ENCODE measurements at places on chromosomes 7 and 10. TPM values are rescaled to one million over a fixed set of nuclear protein-coding genes. Genes with fewer than 3 reads are reported as not detected.
A peak's percentile ranks its signal among the peaks of the same experiment; 100 is the strongest.

DNA sequence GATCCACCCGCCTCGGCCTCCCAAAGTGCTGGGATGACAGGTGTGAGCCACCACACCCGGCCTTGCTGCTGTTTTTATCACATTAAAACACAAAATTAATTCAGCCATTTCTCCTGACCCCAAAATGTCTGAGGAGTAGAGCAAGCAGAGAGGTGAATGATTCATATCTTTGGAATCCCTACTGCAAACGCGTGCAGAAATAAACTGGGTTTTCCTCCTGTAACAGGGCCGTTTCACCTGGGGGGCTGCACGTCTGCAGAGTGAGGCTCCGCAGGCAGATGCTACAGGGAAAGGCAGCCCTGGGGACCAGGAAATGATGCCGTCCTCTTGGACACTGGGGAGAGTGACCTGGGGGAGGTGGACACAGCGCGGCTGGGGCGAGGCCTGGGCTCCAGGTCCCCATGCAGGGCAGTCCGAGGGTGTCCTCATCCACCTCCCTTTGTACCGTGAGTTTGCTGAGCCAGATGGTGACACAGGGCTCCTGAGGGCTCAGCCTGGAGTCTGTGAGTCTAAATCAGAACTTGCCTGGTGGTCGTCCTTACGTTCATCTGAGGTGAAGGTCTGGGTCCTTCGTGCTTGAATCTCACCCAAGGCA is 41.9 kb downstream of the PDGFA start:
- no peaks in the 10 kb centered on the region for H3K27me3 ChIP-seq
- no peaks in the 10 kb centered on the region for H3K36me3 ChIP-seq
- DNase-seq, result no peak
- H3K4me3 ChIP-seq, result no peak overlapping the region
- no peak overlapping the region for H3K27ac ChIP-seq
- peaks cover 11% of the 10 kb centered on the region for H3K4me1 ChIP-seq

- no peak overlapping the region for H3K4me3 ChIP-seq
- DNase-seq, result no peak
Measured at GRCh38 chr7:68684996-68685395, 913.3 kb upstream of the AUTS2 start.

DNA sequence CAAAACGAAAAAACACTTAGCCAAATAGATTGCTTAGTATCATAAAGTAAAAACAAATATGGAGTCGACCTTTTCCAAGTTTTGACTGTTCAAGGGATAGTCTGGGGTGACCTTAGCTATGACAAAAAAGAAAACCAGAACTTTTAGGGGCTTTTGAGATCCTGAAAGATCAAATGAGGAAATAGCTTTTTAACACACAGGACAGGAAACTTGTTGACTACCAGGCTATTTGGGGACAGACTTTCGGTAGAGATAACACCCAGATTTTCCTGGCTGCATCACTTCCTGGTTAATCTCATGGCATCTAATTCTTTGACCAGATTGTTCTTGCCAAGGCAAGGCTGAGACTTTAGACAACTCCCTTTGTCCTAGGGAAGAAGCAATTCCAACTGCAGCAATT is 34.5 kb upstream of the EGR2 start:
- H3K36me3 ChIP-seq, result no peaks in the 10 kb centered on the region
- H3K27ac ChIP-seq, result no peak overlapping the region
- H3K4me1 ChIP-seq, result no peaks in the 10 kb centered on the region
- no peaks in the 10 kb centered on the region for H3K27me3 ChIP-seq

DNA sequence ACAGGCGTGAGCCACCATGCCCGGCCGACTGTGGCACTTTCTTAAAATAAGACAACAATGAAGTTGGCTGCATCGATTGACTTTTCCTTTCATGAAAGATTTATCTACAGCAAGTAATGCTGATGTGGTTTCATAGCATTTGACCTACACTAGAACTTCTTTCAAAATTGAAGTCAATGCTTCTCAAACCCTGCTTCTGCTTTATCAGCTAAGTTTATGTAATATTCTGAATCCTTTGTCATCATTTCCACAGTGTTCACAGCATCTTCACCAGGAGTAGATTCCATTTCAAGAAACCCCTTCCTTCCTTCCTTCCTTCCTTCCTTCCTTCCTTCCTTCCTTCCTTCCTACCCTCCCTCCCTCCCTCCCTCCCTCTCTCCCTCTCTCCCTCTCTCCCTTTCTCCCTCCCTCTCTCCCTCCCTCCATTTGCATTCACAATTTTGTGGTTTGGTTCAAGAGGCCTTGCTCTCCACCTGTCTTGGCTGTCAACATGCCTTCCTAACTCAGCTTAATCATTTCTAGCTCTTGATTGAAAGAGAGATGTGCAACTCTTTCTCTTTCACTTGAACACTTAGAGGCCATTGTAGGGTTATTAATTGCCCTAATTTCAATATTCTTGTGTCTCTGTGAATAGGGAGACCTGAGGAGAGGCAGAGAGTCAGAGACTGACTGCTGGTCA is 52.1 kb downstream of the HDAC9 start:
- H3K4me3 ChIP-seq, result no peak overlapping the region
- H3K4me1 ChIP-seq, result peaks cover 12% of the 10 kb centered on the region
- H3K27me3 ChIP-seq, result no peaks in the 10 kb centered on the region
- H3K27ac ChIP-seq, result no peak overlapping the region

The FBXL13 gene
- 25.3 TPM for total RNA-seq

DNA sequence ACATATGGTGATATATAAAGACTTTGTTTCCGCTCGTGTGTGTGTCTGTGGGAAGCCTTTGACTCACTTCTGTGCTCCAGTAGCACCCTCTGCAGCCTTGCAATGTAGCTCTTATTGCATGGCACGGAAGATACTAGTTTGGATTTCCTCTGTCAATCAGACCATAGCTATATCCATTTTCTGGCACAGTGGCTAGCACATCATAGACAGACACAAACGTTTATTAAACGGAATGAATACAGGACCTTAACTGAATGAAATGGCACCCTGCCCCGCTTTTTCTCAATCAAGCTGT is 124.0 kb upstream of the PTPN20 start:
- peak; percentile 72 for DNase-seq
- H3K36me3 ChIP-seq, result no peaks in the 10 kb centered on the region
- H3K27ac ChIP-seq, result peak overlapping the region; percentile 86
- H3K4me1 ChIP-seq, result peaks cover 4% of the 10 kb centered on the region
- H3K27me3 ChIP-seq, result no peaks in the 10 kb centered on the region
- peak overlapping the region; percentile 56 for H3K4me3 ChIP-seq

The AOC1 gene
- total RNA-seq, result 0.72 TPM

The CHST15 gene
- total RNA-seq, result 30.4 TPM

The MRPS24 gene
- total RNA-seq, result 192 TPM

DNA sequence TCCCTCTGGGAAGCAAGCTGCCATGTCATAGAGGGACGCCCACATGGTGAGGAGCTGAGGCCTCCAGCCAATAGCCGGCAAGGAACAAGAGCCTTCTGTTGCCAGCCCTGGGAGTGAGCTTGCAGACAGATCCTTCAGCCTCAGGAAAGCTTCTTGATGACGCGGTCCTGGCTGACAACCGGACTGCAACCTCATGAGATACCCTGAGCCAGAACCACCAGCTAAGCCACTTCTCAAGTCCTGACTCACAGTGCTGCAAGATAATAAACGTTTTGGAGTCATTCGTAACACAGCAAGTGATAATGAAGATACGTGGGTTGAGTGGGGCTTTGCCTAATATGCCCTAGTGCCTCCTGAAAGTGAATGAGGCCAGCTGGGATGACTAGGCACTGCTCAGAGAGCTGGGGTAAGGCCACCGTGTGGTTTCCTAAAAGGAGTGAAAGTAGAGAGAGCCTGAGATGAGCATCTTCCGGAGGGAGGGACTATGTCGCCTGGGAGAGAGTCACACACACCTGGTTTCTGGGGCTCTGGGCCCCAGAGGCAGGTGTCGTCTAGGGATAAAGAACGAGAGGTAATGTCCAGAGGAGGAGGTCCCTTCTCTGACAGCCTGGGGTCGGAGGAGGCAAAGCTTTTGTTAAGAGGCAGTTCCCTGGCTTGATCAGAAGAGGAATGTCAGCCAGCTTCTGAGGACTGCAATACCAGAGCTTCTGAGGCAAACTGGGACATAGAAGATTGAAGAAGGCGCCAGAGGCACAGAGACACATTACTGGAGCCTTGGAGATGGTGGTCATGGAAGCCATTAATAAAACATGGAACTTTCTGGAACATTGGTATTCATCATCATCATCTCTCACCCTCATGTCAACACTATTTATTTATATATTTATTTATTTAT is 53.6 kb downstream of the PYROXD2 start:
- no peaks in the 10 kb centered on the region for H3K27me3 ChIP-seq
- DNase-seq, result peak; percentile 75
- no peaks in the 10 kb centered on the region for H3K36me3 ChIP-seq

The SMO gene
- total RNA-seq, result 5.7 TPM

DNA sequence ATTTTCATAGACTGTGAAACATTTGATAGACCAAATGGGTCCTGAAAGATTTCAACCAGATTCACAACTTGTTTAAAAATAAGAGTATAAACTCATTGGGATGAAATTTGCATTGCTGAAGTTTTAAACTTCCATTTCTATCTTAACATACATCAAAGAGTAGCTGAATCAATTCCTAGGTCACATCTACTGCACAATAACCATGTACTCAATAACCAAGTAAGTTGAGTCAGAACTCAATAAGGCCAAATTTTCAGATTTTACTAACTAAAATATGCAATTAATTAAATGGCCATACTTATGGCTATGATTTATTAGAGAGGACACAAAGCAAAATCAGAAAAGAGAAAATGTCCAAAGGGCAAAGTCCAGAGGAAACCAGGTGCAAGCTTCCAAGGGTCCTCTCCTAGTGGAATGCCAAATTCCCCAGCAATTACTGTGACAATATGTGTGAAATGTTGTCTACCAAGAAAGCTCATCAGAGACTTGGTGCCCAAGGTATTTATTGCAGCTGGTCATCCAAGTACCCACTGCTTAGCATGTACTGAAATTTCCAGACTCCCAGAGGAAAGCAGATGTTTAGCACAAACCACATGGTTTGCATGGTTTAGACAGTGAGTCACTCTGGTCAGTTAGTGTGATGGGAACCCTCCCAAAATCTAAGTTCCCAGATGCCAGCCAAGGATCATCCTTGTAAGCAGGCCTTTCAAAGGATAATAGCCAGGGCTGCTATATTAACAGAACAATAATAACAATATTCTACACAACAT is 238.9 kb downstream of the IPMK start:
- H3K36me3 ChIP-seq, result no peaks in the 10 kb centered on the region
- H3K4me3 ChIP-seq, result no peak overlapping the region
- H3K27ac ChIP-seq, result no peak overlapping the region

DNA sequence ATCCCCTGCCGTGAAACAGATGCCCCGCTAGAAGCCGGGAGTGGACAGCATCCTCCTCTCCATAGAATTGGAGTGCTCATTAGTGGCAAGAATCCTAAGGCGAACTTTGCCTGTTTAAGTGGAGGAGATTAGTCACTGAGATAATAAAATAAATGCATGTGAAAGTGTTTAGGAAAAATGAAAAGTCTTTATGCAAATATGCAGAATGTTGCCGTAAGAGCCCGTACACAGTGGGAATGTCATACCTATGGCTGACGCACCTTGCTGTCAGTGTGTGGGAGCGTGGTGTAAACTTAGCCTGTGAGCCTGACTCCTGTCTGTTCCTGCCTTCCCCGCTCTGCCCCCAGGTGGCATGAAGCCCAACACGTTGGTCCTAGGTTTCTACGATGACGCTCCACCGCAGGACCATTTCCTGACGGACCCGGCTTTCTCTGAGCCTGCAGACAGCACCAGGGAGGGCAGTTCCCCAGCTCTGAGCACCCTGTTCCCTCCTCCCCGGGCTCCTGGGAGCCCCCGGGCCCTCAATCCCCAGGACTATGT is 1.7 kb upstream of the TRIP6 start:
- peak overlapping the region; percentile 52 for H3K27ac ChIP-seq
- peaks cover 64% of the 10 kb centered on the region for H3K4me1 ChIP-seq
- H3K27me3 ChIP-seq, result no peaks in the 10 kb centered on the region
- H3K36me3 ChIP-seq, result peaks cover 15% of the 10 kb centered on the region
- DNase-seq, result peak; percentile 63

The TRIM50 gene
- 27.7 TPM for total RNA-seq

- no peaks in the 10 kb centered on the region for H3K4me1 ChIP-seq
- H3K36me3 ChIP-seq, result no peaks in the 10 kb centered on the region
- H3K27me3 ChIP-seq, result no peaks in the 10 kb centered on the region
- no peak for DNase-seq
- no peak overlapping the region for H3K27ac ChIP-seq
Measured at GRCh38 chr7:145845345-145845744, 271.3 kb upstream of the CNTNAP2 start.
